ENCODE measurements at places on chromosomes 1 and 21.

DNA sequence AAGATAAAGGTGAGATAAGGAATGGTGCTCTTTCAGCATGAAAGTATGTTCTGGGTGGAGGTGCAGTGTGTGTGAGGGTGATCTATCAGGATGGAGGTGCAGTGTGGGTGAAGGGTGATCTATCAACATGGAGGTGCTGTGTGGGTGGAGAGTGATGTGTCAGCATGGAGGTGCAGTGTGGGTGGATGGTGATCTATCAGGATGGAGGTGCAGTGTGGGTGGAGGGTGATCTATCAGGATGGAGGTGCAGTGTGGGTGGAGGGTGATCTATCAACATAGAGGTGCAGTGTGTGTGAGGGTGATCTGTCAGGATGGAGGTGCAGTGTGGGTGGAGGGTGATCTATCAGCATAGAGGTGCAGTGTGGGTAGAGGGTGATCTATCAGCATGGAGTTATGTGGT lies 12.3 kb upstream of the MAP10 start:
- no peak for DNase-seq

- DNase-seq: no peak
These were observed 682.4 kb upstream of the TPTE start for GRCh38 chr21:9838738-9839642.

GRCh38 chr1:116415699-116416533 lies 42.9 kb downstream of the ATP1A1 start:
- peak; percentile 12 for DNase-seq

- DNase-seq: no peak
These were observed 29.9 kb upstream of the POFUT2 start for GRCh38 chr21:45317398-45318145.

- DNase-seq: no peak
These were observed 58.5 kb upstream of the LAX1 start for GRCh38 chr1:203706444-203706843.

Data from substantia nigra (tissue), 51 donors.